Endothelial cell of umbilical vein (primary cell): ENCODE measurements at places on chromosomes 13 and 19.

- DNase-seq = no peak
Observed at GRCh38 chr13:73061876-73062275, 3.1 kb downstream of the KLF5 start.

DNA sequence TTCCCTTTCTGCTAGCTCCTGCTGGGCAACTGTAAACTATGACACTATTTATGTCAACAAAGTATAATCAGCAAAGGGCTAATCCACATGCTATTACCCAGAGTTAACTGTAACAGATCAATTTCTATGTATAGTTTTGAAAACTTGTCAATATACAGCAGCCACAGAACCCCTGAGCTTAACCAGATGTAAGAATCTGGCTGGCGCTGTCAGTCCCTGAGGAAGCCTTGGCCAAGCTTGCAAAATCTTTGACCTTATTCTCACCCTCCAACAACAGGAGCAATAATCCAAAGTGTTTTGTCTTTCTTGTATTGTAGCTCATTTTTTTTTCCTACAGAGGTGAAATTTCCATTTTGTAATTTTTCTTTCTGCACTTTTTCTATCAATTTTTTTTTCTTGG is 1230.1 kb upstream of the SLC10A2 start:
- DNase-seq = no peak

GRCh38 chr13:82747291-82747690 is 1135.0 kb downstream of the SLITRK1 start:
- no peak for DNase-seq

DNA sequence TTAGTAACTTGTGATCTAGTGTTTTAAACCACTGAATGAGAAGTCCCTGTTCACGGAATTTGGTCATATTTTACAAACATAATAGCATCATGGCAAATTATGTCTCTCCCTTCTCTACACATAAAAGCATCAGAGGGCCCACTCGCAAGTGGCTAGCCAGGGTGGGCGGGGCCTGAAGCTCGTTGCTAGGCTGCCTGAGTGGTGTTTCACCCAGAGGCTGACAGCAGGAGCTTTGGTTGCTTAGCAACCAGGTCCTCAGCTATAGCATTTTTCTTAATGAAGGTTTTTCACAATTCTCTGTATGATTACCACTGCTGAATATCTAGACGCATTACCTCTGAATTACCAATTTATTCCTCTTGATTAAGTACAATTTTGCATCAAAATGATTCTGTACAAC is 126.5 kb downstream of the NALCN start:
- DNase-seq = peak; percentile 16
